A549 treated with CpdA at 1 μM for 4 hours (cell line): ENCODE measurements at places on chromosomes 12 and 14. TPM values are rescaled to one million over a fixed set of nuclear protein-coding genes. Genes with fewer than 3 reads are reported as not detected.

OTUB2 gene
- total RNA-seq = 4.3 to 6.5 TPM (median 4.7 TPM) in 5 replicates

CLEC12A gene
- total RNA-seq = not detected in 5 replicates

TAS2R31 gene
- total RNA-seq = 0.08 to 0.13 TPM in 2 of 5 replicates, not detected in the others

TRIM9 gene
- 7.0 to 10.9 TPM (median 9.0 TPM) in 5 replicates for total RNA-seq

ZDHHC22 gene
- 0.20 to 0.37 TPM (median 0.31 TPM) in 5 replicates for total RNA-seq

SERPINA6 gene
- total RNA-seq = 0.59 to 1.1 TPM (median 0.94 TPM) in 5 replicates

PAPLN gene
- 8.4 to 12.8 TPM (median 10.1 TPM) in 5 replicates for total RNA-seq

CDK4 gene
- total RNA-seq = 259 to 307 TPM (median 276 TPM) in 5 replicates

ZBTB39 gene
- total RNA-seq = 4.5 to 5.8 TPM (median 5.5 TPM) in 5 replicates

PTPRR gene
- total RNA-seq = 0.17 to 0.58 TPM (median 0.33 TPM) in 5 replicates

SLCO1C1 gene
- 0.09 to 0.10 TPM in 2 of 5 replicates, not detected in the others for total RNA-seq

RNASE7 gene
- not detected in 5 replicates for total RNA-seq

ADCY4 gene
- not detected in 5 replicates for total RNA-seq

RTL1 gene
- 0.23 to 0.35 TPM (median 0.31 TPM) in 5 replicates for total RNA-seq

PCBP2 gene
- total RNA-seq = 640 to 686 TPM (median 662 TPM) in 5 replicates

UBR7 gene
- 24.8 to 38.3 TPM (median 27.8 TPM) in 5 replicates for total RNA-seq

HOXC13 gene
- 7.5 to 12.4 TPM (median 8.7 TPM) in 5 replicates for total RNA-seq

KRT5 gene
- 0.08 to 0.25 TPM (median 0.09 TPM) in 3 of 5 replicates, not detected in the others for total RNA-seq

ATF1 gene
- 42.8 to 50.5 TPM (median 46.5 TPM) in 5 replicates for total RNA-seq

SLC39A5 gene
- total RNA-seq = 0.13 TPM in 1 of 5 replicates, not detected in the others

BCDIN3D gene
- total RNA-seq = 4.7 to 5.1 TPM (median 4.7 TPM) in 5 replicates

PTPN6 gene
- 10.3 to 13.1 TPM (median 12.1 TPM) in 5 replicates for total RNA-seq

CLEC1B gene
- not detected in 5 replicates for total RNA-seq

CEBPE gene
- not detected in 5 replicates for total RNA-seq

PIK3C2G gene
- total RNA-seq = not detected in 5 replicates

PLCZ1 gene
- not detected in 5 replicates for total RNA-seq

SIX6 gene
- total RNA-seq = not detected in 5 replicates

DGKA gene
- 16.2 to 24.4 TPM (median 16.9 TPM) in 5 replicates for total RNA-seq

HOXC6 gene
- total RNA-seq = 3.8 to 4.9 TPM (median 4.6 TPM) in 5 replicates
